ENCODE measurements at places on chromosomes 3 and 15.

- no peak for DNase-seq
Measured at GRCh38 chr3:180543877-180544276, 58.1 kb upstream of the TTC14 start.

DNA sequence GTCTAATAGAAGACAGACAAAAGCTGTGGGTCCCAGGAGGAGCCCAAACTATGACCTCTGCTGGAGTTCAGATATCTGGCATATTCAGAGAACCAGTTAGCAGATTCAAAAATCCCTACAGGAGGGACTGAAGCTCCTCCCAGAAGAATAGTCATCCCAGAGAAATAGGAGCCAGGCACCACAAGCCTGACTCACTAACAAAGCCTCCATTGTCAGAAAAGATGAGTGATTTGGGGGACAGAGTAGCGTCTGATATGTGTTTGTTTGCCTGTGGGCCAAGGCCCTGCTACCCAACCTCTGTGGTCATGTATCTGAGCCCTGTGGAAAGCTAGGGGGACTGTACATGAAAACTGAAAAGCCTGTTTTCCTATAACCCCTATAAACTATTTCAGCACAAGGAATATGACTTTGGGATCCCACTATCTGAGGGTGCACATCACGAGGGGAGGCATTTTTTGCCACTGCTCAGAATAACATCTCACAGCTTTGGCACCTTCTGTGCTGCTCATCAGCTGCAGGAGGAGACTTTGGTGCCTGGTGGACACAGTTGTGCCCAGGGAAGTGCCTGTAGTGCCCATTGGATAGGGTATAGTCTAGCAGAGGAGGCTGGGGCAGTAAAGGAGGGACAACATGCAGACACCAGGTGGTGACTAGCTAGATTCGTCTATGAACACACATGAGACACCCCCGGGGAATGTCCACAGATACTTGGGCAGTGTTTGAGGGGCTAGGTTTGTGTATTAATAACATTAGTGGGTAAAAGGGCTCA is 9.7 kb upstream of the LARP6 start:
- no peak for DNase-seq

DNA sequence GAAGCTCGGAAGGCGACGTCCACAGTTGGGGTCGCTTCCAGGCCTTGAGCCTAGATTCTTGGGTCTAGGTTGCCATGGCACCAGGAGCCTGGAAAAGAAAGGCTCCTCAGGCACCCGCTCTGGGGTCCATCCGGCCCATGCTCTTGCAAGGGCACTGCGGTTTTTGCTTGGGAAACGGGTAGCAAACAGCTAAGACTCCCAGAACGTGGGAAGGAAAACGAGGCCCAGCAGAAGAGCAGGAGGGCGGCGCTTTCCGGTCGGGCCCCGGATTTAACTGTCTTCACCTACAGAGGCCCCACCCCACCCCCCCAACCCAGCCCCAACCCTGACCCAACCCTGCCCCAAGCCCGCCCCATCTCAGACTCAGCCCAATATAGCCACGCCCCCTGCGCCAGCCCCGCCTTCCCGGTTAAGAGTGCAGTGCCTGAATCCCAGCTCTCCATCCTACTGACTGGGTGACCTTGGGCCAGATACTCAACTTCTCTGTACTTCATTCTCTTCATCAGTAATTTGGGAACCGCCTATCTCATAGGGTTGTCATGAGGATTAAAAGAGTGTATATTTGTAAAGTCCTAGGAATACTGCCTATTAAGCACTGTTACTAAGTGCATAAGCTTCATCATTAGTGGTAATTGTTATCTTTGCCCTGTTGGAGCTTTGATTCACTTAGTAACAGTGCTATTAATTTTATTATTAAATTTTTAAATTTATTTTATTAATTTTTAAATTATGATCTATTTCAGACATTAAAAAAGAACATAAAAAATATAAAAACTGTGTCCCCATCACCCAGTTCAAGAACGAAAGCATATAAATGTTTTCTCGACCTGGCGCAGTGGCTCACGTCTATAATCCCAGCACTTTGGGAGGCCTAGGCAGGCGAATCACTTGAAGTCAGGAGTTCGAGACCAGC is 28.4 kb upstream of the SMAD6 start:
- no peak for DNase-seq

GRCh38 chr15:27401471-27401870 is 430.5 kb downstream of the GABRG3 start:
- no peak for DNase-seq

GRCh38 chr15:98232761-98233160 is 272.3 kb downstream of the ARRDC4 start:
- DNase-seq, result no peak

DNA sequence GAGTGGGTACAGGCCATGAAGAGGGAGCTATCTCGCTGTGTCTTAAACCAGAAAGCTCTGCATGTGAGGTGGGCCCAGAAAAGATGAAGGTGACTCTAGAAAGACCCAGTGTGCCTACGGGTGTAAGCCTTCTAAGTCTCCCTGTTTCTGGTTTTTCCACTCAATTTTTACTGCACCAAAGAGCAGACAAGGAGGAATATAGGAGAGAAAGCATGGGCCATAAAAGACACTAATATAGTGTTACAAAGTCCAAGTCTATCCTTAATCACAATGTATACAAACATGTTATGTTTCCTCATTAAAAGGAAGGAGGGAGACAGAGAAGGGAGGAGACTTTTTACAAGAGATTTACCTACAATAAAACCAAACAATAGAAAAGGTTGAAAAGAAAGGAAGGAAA is 24.1 kb upstream of the ZKSCAN7 start:
- DNase-seq, result no peak

- DNase-seq, result no peak
Measured at GRCh38 chr3:550471-550870, 353.9 kb downstream of the CHL1 start.

- DNase-seq, result no peak
Measured at GRCh38 chr15:80841541-80841940, 62.4 kb downstream of the CEMIP start.

- peak; percentile 70 for DNase-seq
Measured at GRCh38 chr3:14261229-14261628, 82.6 kb downstream of the LSM3 start.

DNA sequence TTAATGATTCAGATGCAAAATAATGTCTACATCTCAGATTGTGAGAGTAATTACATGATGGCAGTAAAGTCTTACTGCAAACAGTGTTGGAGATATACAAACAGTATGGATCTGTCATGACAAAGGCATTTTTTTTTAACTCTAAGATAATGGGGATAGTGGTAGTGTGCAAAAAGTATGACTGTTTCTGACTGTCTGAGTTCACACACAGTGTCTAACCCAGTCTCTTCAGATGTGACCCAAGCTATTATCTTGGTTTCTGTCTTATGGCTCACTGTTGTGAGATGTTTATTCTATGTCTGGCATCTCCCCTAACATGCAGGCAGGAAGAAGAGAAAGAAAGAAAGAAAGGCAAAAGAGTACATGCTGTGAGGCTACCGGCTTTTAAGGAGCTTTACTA is 17.0 kb downstream of the RPL39L start:
- no peak for DNase-seq

Measured in right renal pelvis (tissue), 4 donors.